ENCODE measurements at places on chromosomes 16 and 17. TPM values are rescaled to one million over a fixed set of nuclear protein-coding genes. Genes with fewer than 3 reads are reported as not detected.

Gene RAB26
- 1.0 TPM for total RNA-seq

Gene TPSD1
- total RNA-seq: not detected

DNA sequence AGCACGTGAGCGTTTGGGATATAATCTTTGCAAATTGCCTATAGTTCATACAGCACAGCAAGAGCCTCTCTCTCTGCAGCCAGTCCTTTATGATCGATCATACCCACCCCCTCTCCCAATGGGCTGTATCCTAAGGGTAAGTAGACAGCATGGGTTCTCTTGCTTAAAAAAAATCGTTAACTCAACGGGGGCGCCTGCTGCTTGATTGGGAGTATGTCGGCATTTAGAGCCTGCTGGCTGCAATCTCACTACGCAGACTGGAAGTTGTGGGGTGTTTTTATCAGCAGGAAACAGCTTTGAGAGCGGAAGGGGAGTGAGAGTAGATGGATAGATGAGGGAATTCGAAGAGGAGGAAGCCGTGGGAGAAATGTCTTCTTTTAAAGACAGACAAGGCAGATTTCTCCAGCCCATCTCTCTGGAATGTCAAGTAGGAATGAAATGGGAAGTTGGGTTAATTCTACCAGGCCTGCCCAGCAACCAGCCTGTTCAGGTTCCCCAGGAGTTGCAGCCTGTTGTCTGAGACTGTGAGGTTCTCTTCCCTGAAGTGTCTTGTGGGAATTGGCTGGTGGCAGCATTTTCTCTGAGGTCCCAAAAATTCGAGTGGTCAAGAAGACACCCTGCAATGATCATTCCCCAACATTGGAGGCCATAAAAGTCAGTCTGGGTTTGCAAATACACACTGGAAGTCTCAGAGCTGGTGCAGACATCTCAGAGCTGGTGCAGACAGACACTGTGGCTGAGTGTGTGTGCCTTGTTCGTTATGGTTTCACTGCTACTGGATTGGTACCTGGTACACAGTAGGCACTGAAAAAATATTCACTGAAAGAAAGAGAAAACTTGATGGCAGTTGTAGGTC, 65.6 kb downstream of the PRKCB start:
- DNase-seq: no peak

DNA sequence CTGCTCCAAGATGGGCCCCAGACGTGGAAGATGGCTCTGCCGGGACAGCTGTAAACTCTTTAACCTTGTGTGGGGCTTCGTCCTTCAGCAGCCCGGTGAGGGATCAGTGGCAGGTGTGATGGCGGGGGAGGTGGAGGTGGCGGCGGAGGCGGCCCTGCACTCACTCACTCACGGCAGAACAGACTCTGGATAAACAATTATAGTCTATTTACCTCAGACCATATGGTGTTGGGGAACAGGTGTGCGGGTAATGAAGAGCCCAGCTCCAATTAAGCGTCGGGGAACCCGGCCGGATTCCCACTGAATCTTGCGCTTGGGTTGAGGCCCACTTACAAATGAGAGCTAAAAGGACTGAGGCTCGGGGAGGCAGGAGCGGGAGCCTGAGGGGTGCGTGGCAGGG, 104.3 kb upstream of the SDK2 start:
- DNase-seq: peak; percentile 24

DNA sequence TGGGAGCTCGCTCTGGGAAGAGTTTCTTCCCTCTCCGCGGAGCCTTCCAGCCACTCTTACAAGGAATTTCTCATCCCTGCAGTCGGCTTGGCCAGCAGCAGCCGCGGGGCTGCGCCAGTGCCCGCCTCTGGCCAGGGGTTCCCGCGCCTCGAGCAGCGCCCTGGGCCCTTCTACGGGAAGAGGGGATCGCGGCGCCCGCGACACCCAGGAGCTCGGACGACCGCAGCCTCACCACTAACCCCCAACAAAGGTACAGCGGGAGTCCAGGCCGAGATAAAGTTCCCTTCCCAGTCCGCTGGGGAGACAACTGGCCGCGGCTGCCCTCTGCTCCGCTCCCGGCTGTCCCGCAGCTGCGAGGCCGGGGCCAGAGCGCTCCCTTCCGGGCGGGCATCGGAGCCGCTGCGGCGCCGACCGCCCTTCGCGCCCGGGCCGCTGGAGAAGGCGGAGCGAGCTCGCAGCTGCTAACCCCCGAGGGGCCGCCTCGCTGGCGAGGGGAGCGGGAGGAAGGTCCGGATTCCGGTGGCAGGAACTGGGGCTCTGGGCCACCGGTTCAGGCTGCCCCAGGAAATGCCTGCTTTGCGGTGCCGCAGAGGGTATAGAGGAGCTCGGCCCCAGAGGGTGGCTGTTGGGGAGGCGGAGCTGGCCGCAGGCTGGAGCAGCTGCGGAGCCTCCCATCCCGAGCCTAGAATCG, 3.6 kb upstream of the HS3ST3B1 start:
- peak; percentile 80 for DNase-seq

DNA sequence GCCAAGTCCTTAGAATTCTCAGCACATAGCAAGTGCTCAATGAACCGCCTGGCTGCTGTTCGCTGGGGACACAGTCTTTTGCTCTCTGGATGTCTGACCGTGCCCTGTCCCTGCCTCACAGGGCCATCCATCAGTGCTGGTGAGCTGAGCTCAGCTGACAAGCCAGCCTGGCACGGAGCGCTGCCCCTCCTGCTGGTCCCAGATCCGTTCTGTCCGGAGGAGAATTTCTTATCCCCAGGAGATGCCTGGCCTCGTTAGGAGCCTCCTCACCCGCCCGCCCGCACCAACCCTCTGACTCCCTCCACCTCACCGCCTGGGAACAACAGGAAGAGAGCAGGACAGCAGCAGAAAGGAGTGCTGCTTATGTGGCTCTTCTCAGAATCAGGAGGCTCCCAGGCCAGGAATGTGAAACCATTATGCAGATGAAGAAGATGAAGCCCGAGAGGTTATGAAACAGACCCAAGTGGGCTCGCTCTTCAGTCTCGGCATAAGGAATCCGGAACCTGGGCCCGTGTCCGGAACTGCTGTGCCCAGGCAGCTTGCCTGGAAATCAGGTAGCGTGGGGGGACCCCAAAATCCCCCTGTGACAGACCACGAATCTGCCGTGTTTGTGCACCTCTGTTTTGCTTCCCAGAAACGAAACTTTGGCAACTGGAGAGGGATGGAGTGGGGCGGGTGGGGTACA, 28.8 kb upstream of the RMI2 start:
- peak; percentile 51 for DNase-seq

Gene PRSS27
- 0.40 TPM for total RNA-seq

DNA sequence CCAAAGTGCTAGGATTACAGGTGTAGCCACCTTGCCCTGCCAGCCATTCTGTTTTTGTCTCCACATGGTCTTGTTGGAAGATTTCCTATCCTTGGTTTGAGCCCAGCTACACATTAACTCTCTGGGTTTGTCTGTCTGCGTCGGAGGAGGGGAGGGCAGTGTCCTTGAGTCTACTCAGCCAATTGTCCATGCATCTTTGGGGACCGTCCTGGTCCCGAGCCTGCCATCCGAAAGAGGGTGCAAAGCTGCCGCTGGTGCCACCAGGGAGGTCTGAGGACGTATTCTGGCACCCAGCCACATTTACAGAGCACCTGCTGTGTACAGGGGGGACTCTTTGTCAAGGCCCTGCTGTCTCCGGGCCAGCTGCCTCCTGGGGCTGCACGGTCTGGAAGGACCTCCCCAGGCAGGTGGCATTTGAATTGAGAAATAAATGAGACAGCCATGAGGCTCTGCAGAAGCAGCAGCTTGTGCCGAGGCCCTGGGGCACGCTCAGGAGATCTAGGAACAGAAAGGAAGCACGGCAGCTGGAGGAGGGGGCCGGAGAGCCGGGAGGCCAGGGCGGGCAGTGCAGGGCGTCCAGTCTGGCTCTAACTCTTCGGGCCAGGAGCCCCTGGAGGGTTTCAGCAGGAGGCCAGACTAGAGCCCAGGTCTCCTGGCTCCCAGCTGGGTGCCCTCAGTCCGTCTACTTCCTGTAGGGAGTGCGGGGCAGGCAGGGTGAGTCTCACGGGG, 1.5 kb downstream of the CYBA start:
- peak; percentile 60 for DNase-seq

- no peak for DNase-seq
Observed at GRCh38 chr17:8155231-8155995, 3.2 kb upstream of the PER1 start.

DNA sequence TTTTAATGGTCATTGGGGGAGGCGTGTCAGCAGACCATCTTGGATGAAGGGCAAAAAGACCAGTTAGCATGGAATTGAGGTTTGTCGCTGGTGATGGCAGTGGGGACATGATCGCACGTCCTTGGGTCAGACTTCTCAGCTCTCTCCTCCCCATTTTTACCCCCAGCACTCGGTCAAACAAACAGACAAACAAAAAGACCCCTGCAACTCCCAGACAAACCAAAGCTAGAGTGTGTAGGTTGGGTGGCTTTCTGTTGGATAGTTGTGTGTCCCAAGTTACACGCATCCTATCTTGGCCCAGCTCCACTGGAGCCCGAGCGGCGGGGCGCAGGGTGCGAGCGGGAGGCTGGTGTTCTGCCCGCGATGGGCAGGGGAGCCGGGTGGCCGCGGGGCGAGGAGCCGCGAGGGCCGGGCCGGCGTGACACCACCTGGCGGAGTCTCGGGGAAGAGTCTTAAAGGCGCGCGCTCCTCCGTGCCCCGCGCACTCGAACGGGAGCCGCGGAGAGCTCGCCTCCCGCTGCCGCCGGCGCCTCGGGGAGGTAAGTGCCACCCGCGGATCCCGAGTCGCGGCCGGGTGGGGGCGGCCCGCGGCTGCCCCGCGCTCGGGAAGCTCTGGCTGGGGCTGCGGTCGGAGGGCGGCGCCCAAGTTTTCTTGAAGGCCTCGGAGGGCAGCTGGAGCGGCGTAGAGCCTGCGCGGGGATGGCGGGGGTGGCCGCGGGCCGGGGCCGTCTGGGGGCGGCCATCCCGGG, 18.5 kb upstream of the NTN1 start:
- no peak for DNase-seq

Gene MTMR4
- total RNA-seq: 42.2 TPM

- no peak for DNase-seq
Observed at GRCh38 chr16:14539156-14539555, 90.9 kb downstream of the PARN start.

Gene KCNJ16
- total RNA-seq: not detected
